ENCODE measurements at places on chromosomes 2 and 18.

- no peak for DNase-seq
Observed at GRCh38 chr18:22173928-22174301, 4.5 kb downstream of the GATA6 start.

- no peak for DNase-seq
Observed at GRCh38 chr2:42071791-42072190, 24.0 kb downstream of the PKDCC start.

DNA sequence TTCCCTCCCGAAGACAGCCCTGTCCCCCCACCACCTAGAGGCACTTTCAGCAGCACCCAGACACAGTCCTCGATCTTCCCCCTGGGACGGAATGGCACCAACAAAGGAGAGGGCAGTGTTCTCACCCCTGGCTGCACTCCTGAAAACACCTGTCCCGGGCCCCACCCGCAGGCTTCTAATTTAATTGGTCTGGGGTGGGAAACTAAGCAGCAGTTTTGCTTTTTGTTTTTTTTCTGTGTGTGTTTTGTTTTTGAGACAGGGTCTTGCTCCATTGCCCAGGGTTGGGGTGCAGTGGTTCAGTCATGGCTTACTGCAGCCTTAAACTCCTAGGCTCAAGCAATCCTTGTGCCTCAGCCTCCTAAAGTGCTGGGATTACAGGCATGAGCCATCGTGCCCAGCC is 38.4 kb upstream of the REL start:
- DNase-seq = no peak

- DNase-seq = no peak
Observed at GRCh38 chr18:51568151-51568550, 370.7 kb upstream of the MEX3C start.

DNA sequence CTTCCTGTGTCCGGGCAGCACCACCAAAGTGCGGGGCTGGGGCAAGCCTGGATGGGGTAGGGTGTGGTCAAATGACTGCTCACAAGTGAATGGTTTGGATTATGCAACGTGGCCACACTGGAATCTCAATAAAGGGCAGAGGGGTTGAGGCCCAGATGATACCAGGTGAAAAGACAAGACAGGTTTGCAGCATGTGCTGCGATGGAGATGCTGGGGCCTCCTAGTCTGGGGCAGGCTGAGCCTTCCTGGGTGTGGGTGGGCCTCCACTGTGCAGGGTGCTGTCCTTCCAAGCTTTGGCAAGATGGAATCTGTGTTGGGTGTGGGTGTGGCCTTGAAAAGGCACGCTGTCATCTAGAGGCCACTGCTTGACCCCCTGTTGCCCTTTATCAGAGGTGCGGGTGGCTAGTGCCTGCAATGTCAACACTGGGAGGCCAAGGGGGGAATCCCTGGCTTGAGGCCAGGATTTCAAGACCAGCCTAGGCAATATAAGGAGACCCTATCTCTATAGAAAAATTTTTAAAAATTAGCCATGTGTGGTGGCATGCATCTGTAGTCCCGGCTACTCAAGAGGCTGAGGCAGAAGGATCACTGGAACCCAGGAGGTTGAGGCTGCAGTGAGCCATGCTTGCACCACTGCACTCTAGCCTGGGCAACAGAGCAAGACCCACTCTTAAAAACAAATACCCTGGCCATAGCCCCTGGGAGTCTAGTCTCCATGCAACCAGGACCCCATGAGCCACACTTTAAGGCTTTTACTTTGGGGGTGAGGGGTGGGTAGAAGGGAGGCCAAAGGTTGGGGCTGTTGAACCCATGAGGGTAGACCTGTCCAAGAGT is 13.8 kb downstream of the RRM2 start:
- DNase-seq = no peak

Data from stimulated activated CD4-positive, alpha-beta T cell treated with anti-CD3 and anti-CD28 coated beads, Interleukin-4, amount 100 ng/mL, for 4 hours (primary cell).